ENCODE measurements at places on chromosomes 12 and 14. TPM values are rescaled to one million over a fixed set of nuclear protein-coding genes. Genes with fewer than 3 reads are reported as not detected.

GRCh38 chr12:43776498-43776897 lies 17.7 kb downstream of the IRAK4 start:
- no peaks in the 10 kb centered on the region for H3K4me1 ChIP-seq
- H3K27ac ChIP-seq: no peak overlapping the region
- H3K36me3 ChIP-seq: no peaks in the 10 kb centered on the region
- no peak overlapping the region for H3K4me3 ChIP-seq

GRCh38 chr14:54673193-54674045 lies 106.5 kb downstream of the SAMD4A start:
- H3K27me3 ChIP-seq: no peaks in the 10 kb centered on the region
- no peak overlapping the region for H3K4me3 ChIP-seq
- peaks cover 5% of the 10 kb centered on the region for H3K4me1 ChIP-seq
- no peak overlapping the region for H3K27ac ChIP-seq

GRCh38 chr12:57630891-57631433 lies 2.0 kb downstream of the B4GALNT1 start:
- no peak overlapping the region for H3K27ac ChIP-seq
- H3K36me3 ChIP-seq: no peaks in the 10 kb centered on the region
- no peak overlapping the region for H3K4me3 ChIP-seq
- H3K27me3 ChIP-seq: peaks cover 79% of the 10 kb centered on the region

- H3K4me1 ChIP-seq: peaks cover 18% of the 10 kb centered on the region
- no peak overlapping the region for H3K27ac ChIP-seq
- no peak for DNase-seq
- no peaks in the 10 kb centered on the region for H3K36me3 ChIP-seq
- peaks cover 38% of the 10 kb centered on the region for H3K27me3 ChIP-seq
- peak overlapping the region; percentile 79 for H3K4me3 ChIP-seq
These were observed 1.6 kb upstream of the EML1 start for GRCh38 chr14:99791476-99792209.

- DNase-seq: peak; percentile 74
- peaks cover 35% of the 10 kb centered on the region for H3K4me1 ChIP-seq
- peak overlapping the region; percentile 56 for H3K4me3 ChIP-seq
- peaks cover 2% of the 10 kb centered on the region for H3K27me3 ChIP-seq
- H3K27ac ChIP-seq: peak overlapping the region; percentile 96
These were observed 3.6 kb upstream of the RHOF start for GRCh38 chr12:121796855-121797751.

GRCh38 chr12:48995086-48995879 lies 3.9 kb downstream of the DDN start:
- peak overlapping the region; percentile 49 for H3K27ac ChIP-seq
- H3K4me1 ChIP-seq: peaks cover 5% of the 10 kb centered on the region
- peaks cover under 1% of the 10 kb centered on the region for H3K36me3 ChIP-seq
- peak; percentile 75 for DNase-seq

DNA sequence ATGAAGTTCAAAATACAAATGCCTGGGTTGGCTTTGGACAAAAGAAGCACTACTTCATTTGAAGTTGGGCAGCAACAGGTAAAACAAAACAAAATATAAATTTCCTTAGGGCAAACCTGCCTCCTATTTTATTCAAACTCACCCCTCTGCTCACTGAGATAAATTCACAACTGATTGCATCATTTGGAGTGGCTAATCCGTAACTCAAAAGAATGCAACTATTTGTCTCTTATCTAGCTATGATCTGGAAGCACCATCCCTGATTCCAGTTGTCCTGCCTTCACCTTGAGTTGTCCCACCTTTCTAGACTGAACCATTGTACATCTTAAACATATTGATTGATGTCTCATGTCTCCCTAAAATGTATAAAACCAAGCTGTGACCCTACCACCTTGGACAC lies 145.0 kb downstream of the CCER1 start:
- H3K27ac ChIP-seq: no peak overlapping the region
- DNase-seq: no peak
- H3K36me3 ChIP-seq: no peaks in the 10 kb centered on the region
- H3K4me3 ChIP-seq: no peak overlapping the region

DAAM1 gene
- 62.5 TPM for total RNA-seq

PTPRO gene
- total RNA-seq: 0.24 TPM

GALNT4 gene
- 25.7 TPM for total RNA-seq
